ENCODE measurements at places on chromosomes 2 and 18.

- no peak for DNase-seq
Observed at GRCh38 chr2:131400849-131401248, 36.9 kb upstream of the RAB6D start.

DNA sequence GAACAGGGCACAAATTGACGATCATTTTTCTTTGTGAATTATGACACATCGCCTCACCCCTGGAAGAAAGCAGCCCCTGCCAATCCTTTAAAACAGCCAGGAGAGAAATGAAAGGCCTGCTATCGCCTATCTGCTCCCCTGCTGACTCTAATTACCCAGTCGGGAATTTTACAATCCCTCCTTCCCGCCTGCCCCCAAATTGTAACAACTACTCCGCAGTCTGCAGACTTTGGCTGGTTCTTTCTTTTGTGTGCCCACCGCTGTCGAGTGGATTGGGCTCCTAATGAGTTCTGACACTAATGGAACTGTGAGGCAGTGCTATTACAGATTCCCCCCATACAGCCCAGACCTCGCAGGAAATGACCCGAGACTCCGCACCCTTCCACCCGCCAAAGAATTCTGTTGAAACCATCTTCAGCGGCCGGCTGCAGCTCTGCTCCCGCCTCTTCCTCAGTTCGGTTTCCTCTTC, 281.2 kb upstream of the PARD3B start:
- no peak for DNase-seq

DNA sequence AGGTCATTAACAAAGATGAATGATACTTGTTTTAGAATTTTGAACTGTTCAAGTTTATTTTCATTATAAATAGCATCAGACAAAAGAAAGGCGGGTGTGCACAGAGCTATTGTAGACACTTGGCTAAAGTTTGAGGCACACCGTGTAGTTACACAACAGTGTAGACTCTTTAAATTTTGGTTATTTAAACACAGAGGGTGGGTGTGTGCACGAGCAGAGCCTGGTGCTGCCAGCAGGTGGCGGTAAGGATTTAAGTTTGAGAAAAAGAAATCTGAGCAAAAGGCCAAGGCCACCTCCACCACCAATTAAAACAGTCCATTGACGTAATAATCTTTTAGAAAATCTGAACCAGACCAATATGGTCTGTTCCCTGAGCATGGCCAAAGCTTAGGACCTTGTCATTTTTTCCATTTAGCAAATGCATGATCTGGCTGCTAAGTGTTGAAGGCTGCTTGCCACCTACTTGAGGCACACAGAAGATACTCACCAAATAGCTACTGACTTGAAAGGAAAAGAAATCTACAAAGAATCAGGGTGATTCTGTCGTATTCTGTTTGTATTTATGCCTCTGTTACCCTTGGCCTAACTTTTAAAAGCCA, 14.3 kb downstream of the COPS7B start:
- DNase-seq = no peak

DNA sequence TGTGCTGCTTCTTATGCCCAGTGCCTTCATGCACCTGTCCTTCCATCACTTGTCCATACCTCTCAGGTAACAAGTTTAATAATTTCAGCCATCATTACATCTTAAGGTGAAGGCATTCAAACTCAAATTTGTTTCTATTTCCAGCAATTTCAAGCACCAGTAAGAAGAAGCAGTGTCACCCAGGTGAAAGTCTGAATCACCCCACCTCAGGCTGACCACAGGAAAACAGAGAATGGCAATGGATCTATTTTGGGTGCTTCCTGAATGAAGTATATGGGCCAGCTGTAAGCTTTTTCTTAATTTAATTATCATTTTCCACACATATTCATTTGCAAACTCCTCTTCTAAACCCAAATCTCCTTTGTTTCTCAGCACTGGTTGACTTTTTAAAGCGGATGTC, 372.7 kb upstream of the SOX11 start:
- DNase-seq = no peak

DNA sequence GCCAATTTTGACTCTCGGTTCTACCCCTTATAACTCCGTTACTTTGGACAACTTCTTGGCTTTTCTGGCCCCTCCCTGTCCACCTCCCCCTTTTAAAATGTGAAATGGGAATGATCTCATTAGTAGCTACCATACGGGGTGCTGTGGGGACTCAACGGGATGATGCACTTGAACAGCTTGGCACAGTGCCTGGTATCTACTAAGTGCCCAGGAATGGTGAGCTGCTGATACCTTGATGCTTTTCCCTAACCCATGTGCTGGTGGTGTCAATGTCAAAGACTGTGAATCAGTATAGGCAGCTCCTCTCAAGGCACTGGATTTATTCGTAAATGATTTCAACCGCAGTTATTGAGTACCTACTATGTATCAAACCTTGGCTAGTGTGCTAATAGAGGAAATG, 204.2 kb downstream of the LOXHD1 start:
- no peak for DNase-seq

DNA sequence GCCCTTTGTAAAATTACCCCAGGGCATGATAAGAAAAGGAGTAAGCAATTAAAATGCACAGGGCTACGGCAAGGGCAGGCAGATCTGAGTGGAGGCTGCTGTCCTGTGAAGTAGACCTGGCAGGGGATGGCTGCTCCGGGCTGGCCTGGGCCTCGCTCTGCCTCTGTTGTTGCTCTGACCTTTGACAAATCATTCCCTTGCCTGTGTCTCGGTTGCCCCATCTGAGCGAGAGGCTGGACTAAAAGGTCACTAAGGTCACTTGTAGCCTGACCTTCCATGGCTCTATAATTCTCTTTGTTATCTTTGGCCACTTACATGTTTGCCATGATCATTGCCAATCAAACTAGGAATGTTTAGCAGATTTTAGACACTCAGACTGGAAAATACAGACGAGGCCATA, 118.1 kb downstream of the KLHL29 start:
- no peak for DNase-seq

- no peak for DNase-seq
Observed at GRCh38 chr2:221831051-221831450, 258.9 kb upstream of the EPHA4 start.

DNA sequence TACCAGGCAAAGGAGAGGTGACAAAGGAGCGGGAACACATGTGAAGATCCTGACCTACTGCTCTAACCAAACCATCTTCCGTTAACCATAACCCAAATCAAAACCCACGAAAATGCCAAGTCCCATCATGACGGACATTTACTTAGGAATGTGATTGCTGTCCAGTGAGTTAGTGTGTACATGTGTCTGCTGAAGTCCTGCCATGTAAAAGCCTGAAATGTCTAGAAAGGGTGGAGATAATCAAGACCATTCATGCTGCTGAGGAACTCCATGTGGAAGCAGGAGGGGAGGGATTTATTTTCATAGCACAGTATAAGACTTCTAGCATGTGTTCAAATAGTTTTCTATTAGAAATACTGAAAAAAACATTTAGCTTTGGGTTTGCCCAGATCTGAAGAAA, 137.0 kb upstream of the BOD1L2 start:
- DNase-seq = no peak

GRCh38 chr2:122704109-122704563, 948.7 kb downstream of the TSN start:
- DNase-seq = no peak

GRCh38 chr2:222318712-222319585, 20.2 kb upstream of the PAX3 start:
- DNase-seq = no peak

DNA sequence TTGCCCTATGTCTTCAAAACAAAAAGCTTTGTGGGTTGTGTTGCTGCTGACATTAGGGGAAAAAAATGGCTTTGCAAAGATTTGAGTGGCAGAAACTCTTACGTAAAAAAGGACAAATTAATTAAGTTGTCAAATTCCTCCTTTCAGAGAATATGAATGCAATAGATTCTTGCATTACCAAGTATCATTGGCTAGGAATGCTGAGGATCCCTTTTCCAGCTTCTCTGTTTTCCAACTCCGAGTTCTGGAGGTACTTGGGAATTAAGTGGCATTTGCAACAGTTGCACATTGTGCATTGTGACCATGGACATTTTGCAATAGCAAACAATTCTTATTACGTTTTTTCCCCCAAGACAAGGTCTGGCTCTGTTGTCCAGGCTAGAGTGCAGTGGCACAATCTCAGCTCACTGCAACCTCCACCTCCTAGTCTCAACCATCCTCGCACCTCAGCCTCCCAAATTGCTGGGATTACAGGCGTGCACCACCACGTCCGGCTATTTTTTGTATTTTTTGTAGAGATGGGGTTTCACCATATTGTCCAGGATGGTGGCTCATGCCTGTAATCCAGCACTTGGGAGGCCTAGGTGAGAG, 29.9 kb upstream of the PPP1CB start:
- DNase-seq = no peak

DNA sequence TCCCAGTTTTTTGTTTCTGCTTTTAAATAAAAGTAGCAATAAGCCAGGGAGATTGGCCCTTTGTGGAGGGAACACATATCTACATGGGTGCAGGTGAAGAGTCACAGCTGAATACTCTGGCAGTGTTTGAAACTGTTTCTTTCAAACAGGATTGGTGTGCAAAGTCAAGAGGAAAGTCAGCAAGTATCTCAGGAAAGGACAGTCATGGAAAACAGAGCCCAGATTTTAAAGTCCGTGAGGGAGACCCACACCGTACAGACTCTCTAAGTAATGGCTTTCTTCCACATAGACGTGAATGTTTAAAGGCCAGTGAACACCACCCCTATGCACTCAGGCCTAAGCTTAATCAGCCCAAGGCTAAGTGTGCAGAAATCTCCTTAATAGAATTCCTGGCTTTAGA, 95.3 kb downstream of the GFPT1 start:
- no peak for DNase-seq

DNA sequence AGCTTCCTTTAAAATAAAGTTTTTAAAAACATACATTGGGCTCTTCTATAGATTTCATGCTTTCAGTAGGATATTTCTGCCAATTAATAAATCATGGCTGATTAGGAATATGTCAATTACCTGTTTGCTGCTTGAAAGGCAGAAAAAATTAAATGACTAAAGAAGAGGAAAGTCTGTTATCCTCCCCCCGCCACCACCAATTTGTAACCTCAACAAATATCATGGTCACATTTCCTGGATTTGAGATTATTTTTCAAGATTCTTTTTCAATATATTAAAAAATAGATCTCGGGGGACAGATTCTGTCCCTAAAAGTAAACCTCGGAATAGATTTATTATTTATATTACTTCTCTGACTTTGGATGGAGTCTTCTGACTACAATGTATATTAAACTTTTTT, 125.9 kb downstream of the ARHGAP15 start:
- DNase-seq = no peak

- no peak for DNase-seq
Observed at GRCh38 chr2:120831891-120832290, 96.2 kb downstream of the GLI2 start.

- DNase-seq = no peak
Observed at GRCh38 chr2:16625759-16626158, 39.9 kb downstream of the CYRIA start.

- DNase-seq = no peak
Observed at GRCh38 chr2:21422724-21423522, 299.2 kb downstream of the TDRD15 start.

- DNase-seq = no peak
Observed at GRCh38 chr2:217875138-217875537, 127.7 kb downstream of the TNS1 start.

- DNase-seq = no peak
Observed at GRCh38 chr2:70981866-70982810, 3.7 kb downstream of the ANKRD53 start.

DNA sequence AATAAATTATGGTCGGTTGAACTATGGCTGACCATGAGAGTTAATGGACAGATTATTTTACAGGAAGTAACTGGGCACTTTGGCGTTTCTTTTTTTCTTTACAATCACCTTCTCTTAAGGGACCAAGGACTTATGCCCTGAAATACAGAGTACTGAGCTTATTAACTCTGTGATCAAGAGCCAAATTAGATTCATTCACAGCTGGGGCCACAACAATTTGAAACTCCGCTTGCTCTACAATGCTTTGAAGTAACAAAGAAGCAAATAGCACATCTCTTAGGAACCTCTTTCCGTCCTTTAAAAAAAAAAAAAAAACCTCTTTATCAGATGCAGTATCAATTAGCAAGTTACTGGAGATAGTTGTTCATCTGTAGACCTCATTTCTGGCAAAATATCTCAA, 112.0 kb downstream of the LYPD6 start:
- DNase-seq = no peak

GRCh38 chr2:146229508-146230155, 1615.2 kb upstream of the ACVR2A start:
- no peak for DNase-seq

DNA sequence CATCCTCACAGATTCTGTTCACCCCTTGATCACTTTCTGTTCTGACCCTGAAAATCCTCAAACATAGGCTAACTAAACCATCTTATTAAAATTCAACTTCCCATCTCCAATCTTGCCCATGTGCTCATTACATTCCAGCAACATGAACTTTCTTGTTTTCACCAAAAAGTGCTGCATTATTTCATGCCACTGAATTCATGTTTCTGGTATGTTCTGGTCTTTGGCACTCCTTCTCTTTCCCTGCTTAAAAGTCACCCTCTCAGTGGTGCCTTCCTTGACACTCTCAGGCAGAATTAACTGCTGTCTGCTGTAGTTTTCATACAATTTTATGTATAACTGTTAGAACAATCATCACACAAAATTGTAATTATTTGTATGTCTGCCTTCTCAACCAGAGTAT, 247.7 kb upstream of the RBMS1 start:
- no peak for DNase-seq

DNA sequence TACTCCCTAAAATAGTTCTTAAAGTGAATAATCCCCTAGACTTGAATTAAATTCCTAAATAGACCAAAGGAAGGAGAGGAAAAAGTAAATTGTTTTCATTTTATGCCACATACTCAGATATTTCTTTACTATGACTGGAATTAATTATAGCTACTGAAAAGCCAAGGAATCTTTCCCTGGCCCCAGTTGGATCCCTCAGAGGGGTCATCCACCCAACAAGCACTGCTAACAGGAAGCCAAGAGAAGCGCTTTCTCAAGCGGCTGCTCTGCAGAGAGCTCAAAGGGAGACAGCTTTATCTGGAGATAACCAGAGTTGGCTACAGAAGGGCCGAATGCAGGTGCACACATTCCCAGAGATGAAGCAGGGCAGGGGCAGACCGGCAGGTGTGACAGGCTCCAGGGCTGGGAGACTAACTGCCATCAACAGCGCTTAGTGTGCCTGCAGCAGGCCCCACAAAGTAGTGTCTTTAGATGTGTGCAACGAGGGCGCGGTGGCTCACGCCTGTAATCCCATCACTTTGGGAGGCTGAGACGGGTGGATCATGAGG, 51.1 kb downstream of the POLR1A start:
- no peak for DNase-seq

- DNase-seq = no peak
Observed at GRCh38 chr2:10554961-10555809, 107.1 kb upstream of the ODC1 start.

GRCh38 chr2:62045017-62045543, 139.6 kb downstream of the COMMD1 start:
- no peak for DNase-seq

GRCh38 chr18:35646449-35646848, 64.9 kb downstream of the GALNT1 start:
- no peak for DNase-seq

GRCh38 chr18:77165503-77166188, 33.1 kb upstream of the MBP start:
- DNase-seq = no peak

- DNase-seq = no peak
Observed at GRCh38 chr2:23690421-23691105, 236.4 kb downstream of the ATAD2B start.
